ENCODE measurements at places on chromosomes 16 and 17.

DNA sequence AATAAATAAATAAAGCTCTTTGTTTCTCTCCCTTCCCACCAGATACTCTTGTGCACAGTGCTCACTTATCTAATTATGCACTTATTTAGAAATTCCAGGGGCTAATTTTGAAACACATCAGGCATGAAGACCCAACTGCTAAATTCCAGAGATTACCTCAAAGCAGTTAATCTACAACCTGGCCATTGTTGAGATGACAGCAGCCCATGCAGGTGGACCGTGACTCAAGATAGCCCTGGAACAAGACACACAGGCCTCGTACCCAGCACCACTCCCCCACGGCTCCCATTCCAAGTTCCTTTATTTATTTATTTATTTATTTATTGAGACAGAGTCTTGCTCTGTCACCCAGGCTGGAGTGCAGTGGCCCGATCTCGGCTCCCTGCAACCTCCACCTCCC is 60.1 kb upstream of the NPEPPS start:
- DNase-seq, result no peak

GRCh38 chr16:23420011-23420410 is 33.0 kb downstream of the COG7 start:
- DNase-seq, result no peak

- DNase-seq, result no peak
These were observed 77.7 kb downstream of the MRM3 start for GRCh38 chr17:859824-860195.

- DNase-seq, result no peak
These were observed 313.4 kb downstream of the CDH11 start for GRCh38 chr16:64808474-64808873.

DNA sequence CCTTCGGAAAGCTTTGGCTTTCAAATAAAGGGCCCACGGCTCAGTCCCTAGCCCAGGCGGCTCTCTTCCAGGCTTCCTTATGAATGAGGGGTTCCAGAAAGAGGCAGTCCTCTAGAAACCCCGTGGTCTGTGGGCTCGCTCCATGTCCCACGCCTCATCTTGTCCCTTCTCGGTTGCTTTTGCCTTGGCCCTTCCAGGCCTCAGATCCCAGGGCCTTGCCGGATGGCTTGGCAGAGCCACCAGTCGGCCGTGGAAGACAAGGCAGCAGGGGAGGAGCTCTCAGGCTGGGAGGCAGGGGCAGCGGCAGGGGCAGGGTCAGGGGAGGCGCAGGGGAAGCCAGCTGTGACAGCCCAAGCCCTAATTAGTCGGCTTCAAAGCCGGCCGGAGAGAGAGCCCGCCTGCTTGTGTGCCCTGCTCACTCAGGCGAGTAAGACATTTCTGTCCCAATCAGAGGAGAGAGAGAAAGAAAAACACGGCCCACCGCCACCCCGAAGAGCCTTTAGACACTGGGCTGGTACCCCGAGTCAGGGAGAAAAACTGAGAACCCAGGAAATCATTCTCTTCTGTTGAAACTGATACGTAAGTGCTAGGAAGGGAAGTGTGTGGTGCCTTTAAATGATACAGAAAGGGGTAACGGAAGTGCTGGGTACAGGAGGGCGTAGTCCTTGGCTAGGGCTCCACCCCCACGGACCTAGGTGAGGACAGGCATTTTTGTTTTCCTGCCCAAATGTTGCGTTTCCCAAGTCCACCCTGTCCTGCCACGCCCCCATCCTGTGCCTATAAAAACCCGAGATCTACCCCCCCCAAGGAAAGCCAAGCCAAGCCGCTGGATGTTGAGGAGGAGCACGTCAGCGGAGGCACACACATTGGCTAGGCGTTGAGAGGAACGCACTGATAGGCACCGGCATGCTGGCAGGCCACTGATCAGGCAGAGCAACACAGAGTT is 27.8 kb upstream of the MEIOC start:
- no peak for DNase-seq

GRCh38 chr16:544517-544916 is 15.7 kb upstream of the PRR35 start:
- no peak for DNase-seq

DNA sequence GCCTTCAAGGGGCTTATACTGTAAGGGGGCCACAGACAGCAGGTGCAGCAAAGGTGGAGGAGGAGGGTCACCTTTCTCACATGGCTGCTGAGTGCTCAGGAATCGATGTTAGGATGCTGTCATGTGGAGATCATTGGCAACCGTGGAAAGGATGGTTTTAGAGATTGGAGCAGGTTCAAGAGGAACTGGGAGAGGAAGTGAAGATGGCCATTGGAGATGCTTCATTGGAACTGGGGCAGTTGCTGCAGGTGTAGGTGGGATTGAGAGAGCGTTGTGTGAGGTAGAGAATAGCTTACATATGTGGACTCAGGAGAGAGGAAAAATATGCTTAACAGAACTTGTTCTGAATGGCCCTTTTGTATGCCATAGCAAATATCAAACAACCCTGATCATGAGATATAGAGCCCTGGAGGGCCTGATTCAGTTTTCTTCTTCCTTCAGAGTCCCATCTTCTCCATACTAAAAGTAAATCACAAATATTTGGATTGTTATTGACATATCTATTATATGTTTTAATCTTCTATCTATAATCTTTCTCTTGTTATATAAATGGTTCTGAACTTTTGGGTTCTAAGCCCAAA is 40.8 kb downstream of the LDHD start:
- DNase-seq, result no peak

DNA sequence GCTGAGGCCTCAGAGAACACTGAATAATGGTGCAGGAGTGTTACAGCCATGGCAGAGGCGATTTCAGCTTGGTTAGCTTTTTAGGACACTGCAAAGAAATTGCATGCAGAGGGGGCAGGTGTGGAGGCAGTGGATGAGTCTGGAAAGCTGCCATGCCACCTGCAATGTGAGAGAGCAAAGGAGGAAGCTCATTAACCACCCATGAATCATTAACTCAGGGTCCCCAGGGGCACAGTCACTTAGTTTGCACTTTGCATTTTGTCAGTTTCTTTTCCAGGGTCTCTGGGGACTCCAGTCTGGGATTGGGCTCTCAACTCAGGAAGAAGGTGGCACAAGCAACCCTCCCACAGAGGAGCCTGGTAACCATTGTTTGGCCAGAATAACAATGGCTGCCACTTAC is 132.9 kb downstream of the USP31 start:
- DNase-seq, result no peak

DNA sequence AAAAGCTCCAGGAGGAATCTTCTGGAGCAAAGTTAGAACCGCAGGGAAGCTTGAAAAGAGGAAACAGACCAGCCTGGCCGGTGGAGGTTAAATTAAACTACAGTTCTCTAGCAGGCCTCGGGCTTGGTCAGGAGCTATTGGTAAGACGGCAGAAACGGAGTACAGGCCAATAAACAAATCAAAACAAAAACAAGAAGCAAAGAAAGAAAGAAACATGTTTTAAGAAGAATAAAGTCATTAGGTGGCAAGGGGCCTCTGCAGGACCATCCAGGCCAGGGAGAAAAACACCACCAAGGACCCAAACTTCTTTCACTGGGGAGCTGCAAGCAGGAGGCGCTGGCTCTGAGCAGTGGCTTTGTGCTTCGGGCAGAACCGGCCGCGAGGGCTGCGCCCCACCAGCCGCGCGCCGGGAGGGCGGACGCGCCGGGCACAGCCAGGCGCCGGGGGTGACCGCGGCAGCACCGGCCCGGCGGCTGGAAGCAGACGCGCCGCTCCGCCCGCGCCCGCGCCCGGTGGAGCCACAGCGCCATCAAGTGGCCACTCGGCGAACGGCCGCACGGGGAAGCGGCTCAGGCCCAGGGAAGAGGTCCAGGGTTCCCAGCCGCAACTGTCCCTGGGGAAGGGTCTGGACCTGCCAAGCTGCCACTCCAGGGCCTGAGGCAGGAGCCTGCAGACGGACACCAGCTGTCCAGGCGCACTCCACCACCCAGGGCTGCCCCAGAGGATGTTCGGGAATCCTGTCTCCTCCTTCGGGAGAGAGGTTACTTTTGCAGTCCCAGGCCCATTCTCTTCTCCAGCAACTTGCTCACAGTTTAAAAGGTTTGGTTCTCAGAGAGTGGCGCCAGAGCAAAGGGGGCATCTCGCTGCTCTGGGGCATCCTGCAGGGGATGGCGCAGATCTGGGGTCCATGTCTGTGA is 419.4 kb downstream of the SOX9 start:
- no peak for DNase-seq

GRCh38 chr17:45361976-45362375 is 45.2 kb upstream of the MAP3K14 start:
- no peak for DNase-seq

- no peak for DNase-seq
These were observed 113.4 kb downstream of the ENGASE start for GRCh38 chr17:79188048-79188447.

DNA sequence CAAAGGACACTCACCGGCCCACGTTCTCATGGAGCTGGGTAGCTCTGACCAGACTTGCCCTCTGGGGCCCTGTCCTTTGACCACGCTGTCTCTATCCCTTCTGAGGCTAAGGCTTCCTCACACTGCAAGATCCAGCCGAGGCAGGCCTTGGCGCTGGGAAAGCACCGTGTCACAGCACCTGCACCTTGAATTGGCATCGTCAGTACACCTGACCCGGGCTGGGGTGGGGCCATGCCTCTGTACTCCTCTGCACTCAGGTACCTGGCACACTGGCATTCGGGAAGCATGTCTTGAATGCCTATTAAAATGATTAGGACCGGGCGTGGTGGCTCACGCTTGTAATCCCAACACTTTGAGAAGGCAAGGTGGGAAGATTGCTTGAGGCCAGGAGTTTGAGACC is 6.0 kb downstream of the TBC1D24 start:
- no peak for DNase-seq

- no peak for DNase-seq
These were observed 181.1 kb downstream of the SEC14L1 start for GRCh38 chr17:77321649-77322513.

DNA sequence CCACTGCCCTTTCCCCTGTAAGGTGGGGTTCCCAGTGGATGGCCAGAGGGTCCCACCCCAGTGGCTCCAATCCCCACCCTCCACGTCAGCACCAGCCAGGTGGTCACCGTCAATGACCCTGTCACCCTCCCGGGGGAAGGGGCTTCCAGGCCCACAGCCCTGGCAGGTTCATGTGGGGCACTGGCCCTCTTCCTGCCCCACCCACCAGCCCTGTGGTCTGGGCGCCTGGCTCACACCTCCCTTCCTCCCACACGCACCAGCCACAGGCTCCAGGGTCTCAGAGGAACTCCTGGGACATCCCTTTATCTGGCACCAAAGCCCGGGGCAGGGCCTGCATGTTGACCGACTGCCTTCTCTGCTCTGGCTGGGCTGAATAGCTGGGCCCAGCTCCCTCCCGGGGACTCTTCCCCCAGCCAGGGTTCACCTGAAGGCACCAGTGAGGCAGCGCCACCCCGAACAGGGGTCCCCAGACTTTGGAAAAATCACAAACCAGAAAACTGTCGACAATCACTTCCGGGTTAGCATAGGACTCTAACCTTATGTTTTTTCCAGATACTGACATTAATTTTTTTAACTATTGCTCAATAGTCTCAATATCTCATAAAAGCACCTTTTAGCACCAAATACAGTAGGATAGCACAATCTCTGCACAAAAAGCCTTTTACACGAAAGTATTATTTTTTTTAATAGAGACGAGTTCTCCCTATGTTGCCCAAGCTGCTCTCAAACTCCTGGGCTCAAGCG is 21.9 kb upstream of the ZC3H18 start:
- DNase-seq, result no peak

DNA sequence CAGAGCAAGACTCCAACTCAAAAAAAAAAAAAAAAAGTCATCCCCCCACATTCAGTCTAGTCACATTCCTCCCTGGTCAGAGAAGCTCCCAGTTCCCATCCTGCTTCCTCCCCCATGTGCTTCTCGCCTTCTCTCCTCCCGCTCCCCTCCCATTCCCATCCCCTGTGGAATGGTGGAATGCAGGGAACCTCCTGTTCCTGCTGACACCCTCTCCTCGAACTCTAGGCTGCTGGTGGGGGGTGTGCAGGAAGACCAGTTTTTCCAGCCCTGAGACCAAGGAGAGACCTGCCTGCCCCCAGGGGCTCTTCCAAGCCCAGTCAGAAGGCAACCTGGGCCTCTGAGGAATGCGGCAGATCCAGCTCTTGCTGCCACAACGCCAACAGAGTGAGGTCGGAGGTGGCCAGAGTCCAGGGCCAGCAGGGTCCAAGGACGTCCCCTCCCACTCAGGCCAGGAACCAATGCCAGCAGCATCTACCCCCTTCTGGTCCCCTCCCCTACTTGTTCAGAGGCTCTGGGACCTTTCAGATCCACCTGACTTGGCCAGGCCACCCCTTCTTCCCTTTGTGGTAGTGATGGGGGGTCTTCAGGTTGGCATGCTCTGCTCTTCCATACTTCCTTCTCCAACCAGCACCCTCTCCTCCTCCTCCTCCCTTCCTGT is 39.3 kb upstream of the TAC4 start:
- no peak for DNase-seq

DNA sequence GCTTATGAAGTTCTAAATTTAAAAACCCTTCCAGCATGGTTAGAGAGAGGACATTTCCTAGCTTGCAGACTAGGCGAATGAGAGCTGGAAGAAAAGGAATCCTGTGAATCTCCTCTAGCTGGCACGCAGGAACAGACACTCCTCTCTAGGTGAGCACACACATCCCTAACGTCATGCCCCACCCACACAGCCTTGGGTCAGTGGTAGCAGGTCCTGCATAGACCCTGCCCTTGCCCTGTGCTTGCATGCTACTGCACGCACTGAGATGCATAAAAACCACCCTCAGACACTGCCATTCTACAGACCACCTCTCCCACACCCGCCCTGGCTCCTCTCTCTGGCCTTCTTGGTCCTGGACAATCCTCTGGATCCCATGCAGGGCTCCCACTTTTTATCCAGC is 23.5 kb downstream of the CES1 start:
- DNase-seq, result no peak

DNA sequence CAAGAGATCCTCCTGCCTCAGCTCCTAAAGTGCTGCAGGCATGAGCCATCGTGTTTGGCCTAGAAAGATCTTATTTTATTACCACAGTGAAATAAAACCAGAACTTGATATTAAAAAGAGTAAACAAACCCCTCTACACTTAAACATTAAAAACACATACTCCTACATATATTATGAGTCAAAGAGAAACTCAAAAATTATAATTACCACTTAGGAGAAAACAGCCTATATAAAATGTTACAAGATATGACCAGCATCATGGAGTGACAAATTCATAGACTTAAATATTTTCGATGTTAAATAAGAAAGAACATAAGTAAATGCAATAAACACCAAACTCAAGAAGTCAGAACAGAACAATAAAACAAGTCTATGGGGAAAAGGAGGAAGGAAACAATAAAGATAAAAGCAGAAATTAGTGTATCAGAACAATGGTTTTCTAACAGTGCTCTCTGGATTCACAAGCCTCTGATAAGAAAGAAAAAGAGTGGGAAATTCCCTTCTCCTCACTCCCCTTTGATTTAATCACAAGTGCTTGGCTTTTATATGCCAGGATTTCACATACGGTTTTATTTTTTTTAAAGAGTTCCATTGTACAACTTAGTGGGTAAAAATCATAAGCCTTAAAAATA is 23.0 kb downstream of the SKAP1 start:
- DNase-seq, result no peak

- DNase-seq, result no peak
These were observed 62.5 kb upstream of the TOB1 start for GRCh38 chr17:50928646-50929045.

Measured in NCI-H446 treated with DMSO at 0.1 percent for 48 hours (cell line).